ENCODE measurements at places on chromosomes 2 and 18.

GRCh38 chr2:175064797-175065196, 59.6 kb upstream of the CHN1 start:
- DNase-seq: no peak

- no peak for DNase-seq
Measured at GRCh38 chr2:149488706-149489440, 98.7 kb downstream of the MMADHC start.

GRCh38 chr2:12347066-12347493, 369.7 kb upstream of the TRIB2 start:
- DNase-seq: no peak

DNA sequence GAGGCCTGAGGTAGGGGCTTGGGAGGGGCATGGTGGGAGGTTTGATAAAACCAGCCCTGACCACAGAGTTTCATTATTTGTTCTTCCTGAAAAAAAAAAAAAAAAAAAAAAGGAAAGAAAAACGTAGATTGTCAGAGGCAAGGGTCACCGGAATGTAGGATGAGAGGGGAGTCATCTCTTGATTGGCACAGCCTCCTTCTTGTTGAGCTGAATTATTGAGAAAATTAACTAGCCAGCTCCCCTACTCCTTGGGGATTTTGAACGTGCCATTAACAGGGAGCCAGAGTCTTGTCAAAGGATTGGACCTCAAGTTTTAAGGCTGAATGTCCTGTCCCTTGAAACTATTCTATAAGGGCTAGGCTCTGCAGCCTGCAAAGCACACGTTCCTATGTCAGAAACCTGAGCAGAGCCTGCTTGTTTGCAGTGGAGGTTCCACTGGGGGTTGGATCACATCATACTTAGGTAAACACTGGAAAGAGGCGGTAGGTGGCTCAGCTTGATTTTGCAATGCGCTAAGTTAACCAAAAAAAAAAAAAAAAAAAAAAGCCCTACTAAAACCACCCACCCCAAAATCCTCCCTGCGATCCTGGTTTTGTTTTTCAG, 2.3 kb downstream of the INHBB start:
- no peak for DNase-seq

- DNase-seq: no peak
Measured at GRCh38 chr2:10324095-10324832, 21.6 kb downstream of the HPCAL1 start.

- DNase-seq: no peak
Measured at GRCh38 chr2:33552758-33553461, 46.2 kb downstream of the FAM98A start.

DNA sequence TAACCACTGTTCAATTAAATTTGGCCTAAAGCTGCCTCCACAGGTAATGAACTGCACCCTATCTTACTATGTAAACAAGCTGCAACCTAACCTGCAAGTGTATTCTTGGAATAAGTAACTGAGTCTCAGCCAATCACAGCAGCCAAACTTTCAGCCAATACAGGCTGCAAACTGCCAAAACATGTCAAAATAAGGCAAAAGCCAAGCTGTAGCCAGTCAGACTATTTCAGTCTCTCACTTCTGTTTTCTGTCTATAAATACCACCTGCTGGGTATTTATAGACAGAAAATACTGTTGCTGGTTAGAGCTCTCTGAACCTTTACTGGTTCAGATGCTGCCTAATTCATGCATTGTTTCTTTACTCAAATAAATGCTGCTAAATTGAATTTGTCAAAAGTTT, 14.3 kb downstream of the C2orf76 start:
- DNase-seq: no peak

GRCh38 chr2:240304746-240305161, 130.7 kb upstream of the GPC1 start:
- no peak for DNase-seq

GRCh38 chr2:212815453-212815852, 276.9 kb upstream of the ERBB4 start:
- no peak for DNase-seq

DNA sequence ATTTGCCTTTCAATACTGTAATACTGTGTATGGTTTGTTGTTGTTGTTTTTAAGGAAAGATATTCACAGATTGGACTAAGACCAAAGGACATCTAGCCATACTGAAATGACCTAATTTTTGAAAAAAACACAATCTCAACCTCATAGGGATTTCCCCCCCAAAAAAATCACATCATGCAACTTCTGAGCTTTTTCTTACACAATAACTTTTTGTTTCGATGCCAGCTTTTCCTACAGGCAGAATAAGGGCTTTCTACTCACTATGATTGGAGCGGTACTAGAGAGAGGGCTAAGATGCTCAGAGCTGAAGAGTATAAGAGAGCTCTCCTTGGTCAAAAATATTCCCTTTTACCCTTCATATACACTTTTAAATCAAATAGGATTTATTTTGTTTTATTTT, 32.4 kb upstream of the SLC3A1 start:
- no peak for DNase-seq

GRCh38 chr2:209146682-209147320, 277.0 kb upstream of the MAP2 start:
- no peak for DNase-seq

DNA sequence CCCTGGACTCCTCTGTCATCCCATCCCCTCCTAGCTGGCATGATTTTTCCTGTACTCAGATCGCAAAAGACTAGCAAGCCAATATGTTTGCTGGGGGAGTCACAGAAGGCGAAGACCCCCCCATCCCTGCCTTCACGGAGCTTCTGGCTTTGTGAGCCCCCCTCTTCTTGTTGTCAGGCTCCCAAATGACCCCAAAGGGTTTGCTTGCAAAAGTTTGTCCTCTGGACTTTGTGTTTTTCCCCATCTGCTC, 169.9 kb downstream of the SMAD7 start:
- no peak for DNase-seq

GRCh38 chr2:155145758-155146229, 447.3 kb downstream of the KCNJ3 start:
- DNase-seq: no peak

DNA sequence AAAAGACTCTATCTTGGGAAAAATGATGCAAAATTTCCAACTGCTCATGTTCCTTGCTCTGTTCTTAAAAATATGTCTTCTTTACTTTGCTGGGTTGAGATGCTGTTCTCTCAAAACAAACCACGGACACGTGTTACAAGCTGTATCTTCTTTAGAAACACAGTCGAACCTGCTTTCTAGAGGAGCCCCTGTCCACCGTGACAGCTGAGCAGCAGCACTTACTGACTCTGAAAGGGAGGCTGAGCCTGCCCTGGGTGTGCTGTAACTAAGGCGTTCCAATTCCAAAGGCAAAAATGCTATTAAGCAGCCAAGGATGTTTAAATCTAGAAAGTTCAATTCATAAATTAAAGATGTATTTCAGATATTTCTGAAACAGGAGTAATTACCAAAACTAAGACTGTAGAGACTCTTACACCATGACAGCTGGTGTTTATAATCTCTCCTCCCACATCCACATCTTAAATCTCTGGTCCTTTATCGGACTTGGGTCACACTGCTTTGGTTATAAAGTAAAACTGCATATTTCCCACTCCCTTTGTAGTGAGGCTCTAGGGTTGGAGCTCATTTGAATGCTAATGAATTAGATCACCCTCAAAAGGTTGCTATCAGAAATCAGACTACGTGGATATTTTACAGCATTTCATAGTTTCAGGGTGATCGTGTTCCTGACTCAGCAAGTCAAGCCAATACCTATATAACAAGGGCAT, 281.2 kb upstream of the LYPD1 start:
- DNase-seq: no peak

DNA sequence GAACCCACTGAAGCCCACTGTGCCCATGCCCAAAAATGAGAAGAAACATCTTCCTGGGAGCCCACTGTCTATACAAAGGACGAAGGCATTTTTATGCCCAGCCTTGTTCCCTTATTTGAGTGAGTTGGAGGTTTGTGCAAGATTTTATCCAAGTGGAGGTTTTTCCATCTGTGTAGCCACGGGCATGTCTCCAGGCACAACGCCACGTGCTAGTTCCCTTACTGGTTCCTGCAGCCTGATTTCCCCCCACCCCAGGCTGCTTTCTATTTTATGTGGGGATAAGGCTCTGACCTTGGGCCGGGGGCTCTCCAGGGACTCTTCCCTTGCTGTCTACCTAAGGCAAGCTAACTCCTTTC, 22.2 kb upstream of the TXNL4A start:
- no peak for DNase-seq

- DNase-seq: no peak
Measured at GRCh38 chr2:195697681-195698220, 40.7 kb downstream of the SLC39A10 start.

GRCh38 chr2:138453815-138454214, 47.8 kb upstream of the SPOPL start:
- no peak for DNase-seq

- DNase-seq: no peak
Measured at GRCh38 chr2:191811807-191812602, 34.9 kb downstream of the CAVIN2 start.

DNA sequence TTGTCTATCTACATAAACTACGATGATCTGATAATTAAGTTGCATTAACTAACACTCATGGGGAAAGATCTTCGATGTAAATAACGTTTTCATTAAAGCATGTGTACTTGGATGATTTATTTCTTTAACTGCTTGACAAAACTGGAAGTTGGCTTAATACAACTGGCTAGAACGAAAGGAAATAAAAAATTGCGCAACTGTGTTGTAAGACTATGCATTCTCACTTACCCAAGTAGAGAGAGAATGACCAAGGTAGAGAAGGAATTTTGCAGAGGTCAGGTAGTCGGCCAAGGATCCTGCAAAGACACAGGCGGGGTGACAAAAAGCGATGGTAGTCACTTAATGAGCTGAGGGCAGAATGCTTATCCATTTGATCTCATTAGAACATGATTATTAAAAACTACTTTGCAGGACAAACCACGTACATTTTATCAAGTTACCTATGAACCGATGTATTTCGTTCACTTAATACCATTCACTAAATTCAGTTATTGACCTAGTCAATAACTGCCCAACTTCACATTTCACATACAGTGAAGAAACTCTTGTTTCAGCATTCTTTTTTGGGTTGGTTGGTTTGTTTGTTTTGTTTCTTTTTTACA, 900 bp downstream of the SLC40A1 start:
- no peak for DNase-seq

Measured in posterior vena cava (tissue), 2 donors.